NCI-H187 treated with DMSO at 0.1 percent for 48 hours (cell line): ENCODE measurements at places on chromosomes 6 and 20.

DNA sequence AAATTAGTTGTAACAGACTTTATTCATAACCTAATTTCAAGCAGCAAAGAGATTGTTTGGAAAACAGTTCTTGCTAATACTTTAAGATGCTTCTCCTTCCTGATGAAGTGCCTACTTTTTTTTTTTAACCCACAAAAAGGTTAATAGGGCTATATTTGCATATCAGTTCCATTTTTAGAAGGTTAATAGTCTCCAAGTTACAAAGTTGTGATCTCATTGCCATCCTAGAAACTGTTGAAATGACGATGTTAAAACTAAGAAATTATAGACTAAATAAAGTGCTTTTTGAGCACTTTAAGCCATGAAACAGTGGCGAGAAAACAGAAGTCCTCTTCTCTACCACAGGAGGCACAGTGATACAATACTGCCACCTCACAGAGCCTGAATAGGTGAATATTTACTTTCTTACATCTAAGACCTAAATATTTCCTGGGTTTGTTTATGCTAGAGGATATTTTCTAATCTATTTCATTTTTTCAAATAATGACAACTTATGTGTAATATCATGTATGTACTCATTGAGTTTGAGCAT is 5.3 kb downstream of the RNF144B start:
- no peak for DNase-seq

DNA sequence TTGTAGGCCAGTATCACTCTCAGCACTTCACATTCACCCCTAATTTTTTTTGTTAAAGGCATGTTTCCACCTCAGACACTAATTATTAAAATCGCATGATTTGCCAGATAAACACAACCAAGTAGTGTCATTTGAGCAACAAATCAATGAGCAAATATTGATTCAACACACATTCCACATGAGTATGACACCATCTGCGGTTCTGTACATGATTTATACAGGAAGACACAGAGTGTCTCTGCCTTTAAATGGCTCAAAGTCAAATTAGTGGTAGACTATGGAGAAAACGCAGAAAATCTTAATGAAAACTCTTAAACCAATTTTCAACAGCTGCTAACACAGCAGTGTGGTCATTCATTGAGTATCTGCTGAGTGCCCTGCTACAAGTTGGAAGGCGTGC is 300.2 kb downstream of the SOX4 start:
- no peak for DNase-seq

GRCh38 chr6:131744432-131745287 is 33.8 kb upstream of the CTAGE9 start:
- DNase-seq: no peak

- no peak for DNase-seq
These were observed 84.7 kb upstream of the ADGRF1 start for GRCh38 chr6:47126647-47127391.

DNA sequence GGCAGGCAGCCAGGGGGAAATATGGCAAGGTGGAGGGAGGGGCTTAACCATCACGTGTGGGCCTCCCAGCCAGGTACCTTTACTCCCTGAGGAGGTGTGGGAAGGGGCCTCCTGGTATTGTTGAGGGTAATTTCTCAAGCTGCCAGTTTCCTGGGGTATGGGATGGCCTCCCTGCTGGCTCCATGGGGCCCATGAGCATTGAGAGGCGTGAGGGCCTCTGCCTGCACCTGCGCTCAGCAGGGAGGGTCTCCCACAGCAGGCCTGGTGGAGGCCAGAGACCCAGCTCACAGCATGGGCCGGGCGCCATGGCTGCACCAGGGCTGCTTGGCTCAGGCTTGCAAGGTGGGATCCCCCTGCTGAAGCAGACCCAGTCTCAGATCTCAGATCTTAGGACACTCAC is 113.0 kb downstream of the GRM4 start:
- no peak for DNase-seq

DNA sequence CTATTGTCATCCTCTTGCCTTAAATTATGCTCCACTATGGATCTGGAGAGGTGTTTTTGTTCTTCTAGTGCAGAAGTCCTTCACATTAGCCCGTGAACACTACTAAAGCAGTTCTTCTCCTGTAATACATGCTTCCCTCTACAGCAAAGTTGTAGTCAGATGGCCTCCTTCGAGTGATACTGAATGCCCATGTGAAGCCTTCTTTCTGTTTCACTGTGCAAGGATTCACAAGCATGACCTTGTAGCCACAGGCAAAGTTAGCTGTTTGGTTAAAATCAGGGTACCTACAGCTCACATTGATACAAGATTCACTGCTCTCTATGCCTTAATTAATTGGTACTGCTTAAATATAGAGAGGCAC is 47.6 kb downstream of the ARHGAP18 start:
- DNase-seq: no peak

DNA sequence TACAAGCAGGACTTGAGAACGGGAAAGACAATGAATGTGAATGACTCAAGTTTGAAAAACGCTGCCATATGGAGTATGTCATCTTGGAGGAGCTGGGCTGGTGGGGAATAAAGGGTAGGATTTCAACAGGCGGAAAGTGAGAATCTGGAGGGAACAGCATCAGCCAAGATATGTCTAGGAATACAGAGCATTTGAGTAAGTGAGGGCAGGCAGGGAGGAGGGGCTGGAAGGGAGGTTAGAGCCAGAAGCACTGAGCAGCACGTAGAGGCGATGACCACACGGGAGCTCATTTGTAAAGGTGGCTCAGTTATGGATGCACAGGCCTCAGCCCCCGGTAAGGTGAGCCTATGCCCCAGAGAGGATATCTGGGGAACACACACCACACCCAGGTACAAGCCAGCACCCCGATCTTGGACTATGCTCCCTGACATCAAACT is 115.1 kb downstream of the ZMYND8 start:
- DNase-seq: no peak

GRCh38 chr6:63487103-63487813 is 85.0 kb upstream of the LOC128125822 start:
- no peak for DNase-seq

DNA sequence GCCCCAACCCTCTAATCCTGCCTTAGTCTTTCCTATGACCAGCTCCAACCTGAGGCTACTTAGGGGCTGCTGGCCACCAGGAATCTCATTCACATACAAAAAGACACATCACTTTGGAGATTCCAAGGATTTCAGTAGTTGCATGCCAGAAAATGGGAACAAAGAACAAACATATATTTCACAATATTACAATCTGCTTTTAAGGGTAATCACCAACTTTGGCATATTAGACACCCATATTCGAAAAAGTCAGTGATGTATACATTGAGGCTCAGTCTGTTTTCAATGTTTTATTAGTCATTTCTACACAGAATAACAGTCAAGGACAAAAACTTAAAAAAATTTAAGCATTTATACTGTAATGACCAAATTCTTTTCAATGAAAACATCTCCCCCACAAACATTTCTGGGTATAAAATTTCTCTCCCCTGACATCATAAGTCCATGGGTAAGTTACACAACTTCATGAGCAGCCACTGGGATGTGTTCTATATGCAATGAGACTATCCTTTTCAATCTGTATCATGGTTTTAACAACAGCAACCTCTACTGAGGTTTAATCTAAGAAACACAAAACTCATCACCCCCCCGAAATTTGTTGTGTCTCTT is 103.5 kb downstream of the MAP7 start:
- DNase-seq: no peak

DNA sequence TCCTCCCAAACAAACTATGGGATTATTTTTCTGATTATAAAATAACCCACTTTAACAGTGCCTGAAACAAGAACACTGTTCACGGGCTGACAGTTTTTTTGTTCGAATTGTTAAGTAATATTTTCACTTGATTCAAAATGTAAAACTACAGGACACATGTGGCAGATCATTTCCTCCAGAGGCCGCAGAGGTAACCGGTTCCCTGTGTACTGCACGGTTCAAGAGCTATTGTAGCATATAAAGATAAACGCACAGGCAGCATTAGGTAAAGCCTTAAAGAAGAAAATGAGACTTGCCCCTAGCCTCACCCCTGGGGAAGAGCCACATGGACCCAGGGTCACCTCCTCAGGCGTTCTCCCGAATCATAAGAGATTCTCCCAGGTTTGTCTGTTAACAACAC is 181.3 kb upstream of the AFDN start:
- no peak for DNase-seq

- no peak for DNase-seq
These were observed 152.9 kb downstream of the INSM1 start for GRCh38 chr20:20520776-20521175.

- no peak for DNase-seq
These were observed 200.3 kb downstream of the RNGTT start for GRCh38 chr6:88763160-88763559.

DNA sequence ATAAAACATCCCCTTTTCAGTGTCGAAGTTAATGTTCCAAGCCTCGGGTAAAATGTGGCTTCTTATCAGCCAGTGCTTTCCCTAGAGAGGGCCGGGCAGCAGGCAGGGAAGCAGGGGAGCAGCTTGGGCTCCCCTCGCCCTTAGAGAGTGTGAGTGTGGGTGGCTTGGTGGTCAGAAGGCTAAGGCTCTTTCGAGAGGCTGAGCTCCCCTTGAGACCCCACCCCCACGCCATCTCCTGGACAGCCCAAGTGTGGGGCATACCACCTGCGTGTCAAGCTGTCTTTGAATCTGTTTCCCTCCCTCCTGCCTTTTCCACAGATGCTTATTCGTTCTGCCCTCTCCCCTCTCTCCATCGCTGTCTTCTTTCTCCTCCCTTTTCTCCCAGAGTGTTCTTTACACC is 95.1 kb upstream of the FOXP4 start:
- DNase-seq: no peak

DNA sequence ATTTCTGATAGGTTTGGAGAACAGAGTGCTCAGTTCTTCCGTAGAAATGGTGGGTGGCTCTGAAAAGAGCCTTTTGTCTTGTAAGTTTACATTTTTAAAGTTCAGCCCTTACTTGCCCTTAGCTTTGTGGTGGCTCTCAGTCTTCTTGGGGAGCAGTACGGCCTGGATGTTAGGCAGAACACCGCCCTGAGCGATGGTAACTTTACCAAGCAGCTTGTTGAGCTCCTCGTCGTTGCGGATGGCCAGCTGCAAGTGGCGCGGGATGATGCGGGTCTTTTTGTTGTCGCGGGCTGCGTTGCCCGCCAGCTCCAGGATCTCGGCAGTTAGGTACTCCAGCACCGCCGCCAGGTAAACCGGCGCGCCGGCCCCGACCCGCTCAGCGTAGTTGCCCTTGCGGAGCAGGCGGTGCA is 19.5 kb downstream of the OR2B2 start:
- no peak for DNase-seq

- DNase-seq: no peak
These were observed 186.2 kb upstream of the SYNDIG1 start for GRCh38 chr20:24283186-24283585.

DNA sequence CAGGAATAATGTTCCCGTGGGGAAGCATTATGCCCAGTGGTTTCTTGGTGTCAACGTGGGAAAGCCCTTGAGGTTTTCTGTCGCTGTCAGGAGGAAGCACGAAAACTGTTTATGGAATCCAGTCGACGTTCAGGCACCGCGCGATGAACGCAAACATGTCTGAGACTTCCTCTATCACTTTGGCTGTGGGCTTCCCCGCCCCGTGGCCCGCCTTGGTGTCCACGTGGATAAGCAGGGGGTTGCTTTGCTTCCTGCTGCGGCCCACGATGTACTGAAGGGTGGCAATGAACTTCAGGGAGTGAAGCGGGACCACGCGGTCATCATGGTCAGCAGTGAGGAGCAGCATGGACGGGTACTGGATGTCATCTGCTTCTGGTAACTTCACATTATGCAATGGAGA is 98.2 kb upstream of the POPDC3 start:
- no peak for DNase-seq

- DNase-seq: no peak
These were observed 21.7 kb upstream of the OCSTAMP start for GRCh38 chr20:46572153-46572552.

- no peak for DNase-seq
These were observed 49.9 kb downstream of the SLC35A1 start for GRCh38 chr6:87522686-87523085.

DNA sequence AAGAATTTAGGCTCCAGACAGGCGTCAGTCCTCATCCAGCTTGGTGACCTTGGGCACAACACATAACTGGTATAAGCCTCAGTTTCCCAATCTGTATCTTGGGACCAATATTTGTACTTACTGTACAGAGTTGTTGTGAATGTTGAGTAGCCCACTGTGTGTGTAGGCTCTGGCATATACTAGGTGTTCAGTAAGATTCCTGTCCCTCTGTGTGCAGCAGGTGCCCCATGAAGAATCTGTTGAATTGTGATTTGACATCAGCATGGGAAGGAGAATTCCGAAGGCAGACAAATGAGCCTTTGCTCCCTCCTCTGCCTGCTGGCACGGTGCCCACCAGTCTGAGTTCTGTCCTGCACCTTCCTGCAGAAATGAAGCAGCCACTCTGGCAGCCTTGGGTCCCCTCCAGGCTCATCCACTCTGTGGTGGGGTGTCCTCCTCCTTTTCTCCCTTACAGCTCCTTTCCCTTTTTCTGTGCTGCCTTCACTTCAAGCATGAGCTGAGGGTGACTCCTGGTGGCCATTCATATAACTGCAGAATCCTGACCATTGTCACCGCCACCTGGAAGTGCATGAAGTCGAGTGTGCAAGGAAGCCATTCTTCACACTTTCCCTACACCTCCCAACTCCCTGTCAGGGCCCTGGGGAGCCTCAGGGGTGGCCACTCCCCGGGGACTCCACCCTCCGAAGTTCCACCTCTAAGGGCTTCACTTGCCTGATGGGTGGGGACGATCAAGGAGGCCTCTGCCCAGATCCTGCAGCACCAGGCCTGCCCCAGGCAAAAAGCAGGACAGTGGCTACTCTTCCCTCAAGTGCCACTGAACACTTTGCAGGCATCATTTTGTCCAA is 48.2 kb downstream of the MRPL14 start:
- DNase-seq: no peak

- DNase-seq: no peak
These were observed 89.4 kb upstream of the EDN1 start for GRCh38 chr6:12200761-12201160.

DNA sequence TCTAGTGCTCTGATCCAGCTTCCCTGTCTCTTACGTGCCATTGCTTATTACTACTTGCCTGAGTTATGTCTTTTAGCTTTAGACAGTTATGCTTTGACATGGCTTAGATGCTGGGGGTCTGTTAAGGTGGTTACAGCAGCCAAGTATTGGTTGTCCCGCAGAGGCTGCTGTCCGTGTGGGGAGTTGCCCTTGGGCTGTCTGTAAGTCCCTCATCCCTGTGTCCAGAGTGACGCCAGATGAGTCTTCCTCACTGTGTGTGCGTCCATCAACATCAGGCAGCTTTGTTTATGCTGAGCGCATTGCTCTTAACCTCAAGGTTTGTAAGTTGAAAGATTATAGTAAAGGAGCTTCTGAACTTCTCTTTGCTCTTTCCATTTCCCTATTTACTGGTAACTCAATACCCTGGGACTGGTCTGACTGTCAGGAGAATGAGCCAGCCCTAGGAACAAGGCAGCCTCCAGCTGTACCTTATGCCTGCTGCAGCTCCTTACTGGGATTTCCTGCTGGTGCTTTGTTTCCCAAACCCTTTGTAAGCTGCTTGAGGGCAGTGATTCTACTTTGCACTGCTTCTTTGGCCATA is 7.2 kb downstream of the FAM120B start:
- DNase-seq: no peak
